NCI-H446 (cell line): ENCODE measurements at places on chromosomes 4 and X.
A peak's percentile ranks its signal among the peaks of the same experiment; 100 is the strongest.

- DNase-seq, result no peak
Observed at GRCh38 chr4:3770323-3771163, 4.4 kb downstream of the ADRA2C start.

GRCh38 chr4:16206301-16206700 is 20.0 kb downstream of the TAPT1 start:
- DNase-seq, result no peak

GRCh38 chrX:13899607-13900006 is 82.7 kb upstream of the GPM6B start:
- DNase-seq, result peak; percentile 92

DNA sequence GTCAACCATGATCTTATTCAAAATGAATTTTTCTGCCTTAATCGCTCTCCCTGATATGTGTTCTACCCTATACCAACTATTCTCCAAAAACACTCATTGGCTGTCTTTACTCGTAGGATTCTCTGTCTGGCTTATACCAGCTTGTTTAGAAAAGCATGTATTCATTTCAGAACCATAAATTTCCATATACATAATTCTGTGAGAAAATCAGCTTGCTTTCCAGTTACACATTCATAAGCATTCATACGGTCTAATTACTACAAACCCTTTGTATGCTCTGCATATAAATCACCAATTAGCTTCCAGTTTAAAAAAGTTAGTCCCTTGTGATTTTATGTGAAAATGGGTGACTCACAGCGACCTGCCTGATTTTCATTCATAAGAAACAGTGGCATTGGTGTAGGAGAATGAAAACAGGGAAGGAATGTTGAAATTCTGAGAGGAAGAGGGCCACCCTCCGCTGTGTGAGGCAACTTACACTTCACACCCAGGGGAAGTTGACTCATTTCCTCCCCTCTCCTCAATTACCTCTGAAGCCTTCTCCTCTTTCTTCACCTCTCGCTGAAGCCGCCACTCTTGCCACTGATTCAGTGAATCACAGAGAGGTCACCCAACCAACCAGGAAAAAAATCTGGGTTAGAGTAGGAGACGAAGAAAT is 63.3 kb downstream of the MEPE start:
- no peak for DNase-seq

DNA sequence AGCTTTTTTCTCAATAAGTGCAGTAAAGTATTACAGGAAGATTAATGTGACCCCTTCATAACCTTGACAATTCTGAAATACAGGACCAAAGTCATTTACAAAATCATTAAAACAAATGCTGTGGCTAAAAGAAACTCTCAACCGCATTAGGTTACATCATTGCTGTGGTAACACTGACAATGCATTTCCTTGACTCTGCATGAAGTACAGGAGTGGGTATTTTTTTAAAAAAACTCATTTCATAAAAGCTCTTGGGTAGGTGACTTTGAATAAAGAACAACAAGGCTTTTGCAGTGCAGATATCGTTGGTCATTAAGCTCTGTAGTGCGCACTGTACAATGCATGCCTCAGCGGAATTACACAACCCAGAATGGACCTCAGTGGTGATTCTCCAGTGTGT is 23.4 kb upstream of the XK start:
- DNase-seq, result no peak

DNA sequence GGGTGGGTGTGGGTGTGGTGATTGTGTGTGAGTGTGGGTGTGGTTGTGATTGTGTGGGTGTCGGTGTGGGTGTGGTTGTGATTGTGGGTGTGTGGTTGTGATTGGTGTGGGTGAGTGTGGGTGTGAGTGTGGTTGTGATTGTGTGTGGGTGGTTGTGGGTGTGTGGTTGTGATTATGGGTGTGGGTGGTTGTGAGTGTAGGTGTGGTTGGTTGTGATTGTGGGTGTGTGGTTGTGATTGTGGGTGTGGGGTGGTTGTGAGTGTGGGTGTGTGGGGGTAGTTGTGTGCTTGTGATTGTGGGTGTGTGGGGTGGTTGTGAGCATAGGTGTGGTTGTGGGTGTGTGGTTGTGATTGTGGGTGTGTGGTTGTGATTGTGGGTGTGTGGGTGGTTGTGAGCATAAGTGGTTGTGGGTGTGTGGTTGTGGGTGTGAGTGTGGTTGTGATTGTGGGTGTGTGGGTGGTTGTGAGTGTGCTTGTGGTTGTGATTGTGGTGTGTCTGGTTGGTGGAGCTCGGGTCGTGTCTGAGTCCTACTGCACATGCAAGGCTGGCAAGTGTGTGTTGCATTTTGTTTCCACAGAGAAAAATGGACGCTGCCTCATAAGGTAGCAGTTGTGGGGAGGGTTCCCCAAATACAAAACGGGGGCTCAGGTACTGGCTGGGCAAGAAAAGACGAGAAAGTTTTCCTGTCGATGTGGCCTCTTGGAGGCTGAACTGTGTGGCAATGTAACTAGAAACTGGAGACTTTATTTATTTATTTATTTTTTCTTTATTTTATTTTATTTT is 116.7 kb downstream of the UBE2K start:
- no peak for DNase-seq

- no peak for DNase-seq
Observed at GRCh38 chr4:61924131-61924530, 724.0 kb downstream of the ADGRL3 start.

DNA sequence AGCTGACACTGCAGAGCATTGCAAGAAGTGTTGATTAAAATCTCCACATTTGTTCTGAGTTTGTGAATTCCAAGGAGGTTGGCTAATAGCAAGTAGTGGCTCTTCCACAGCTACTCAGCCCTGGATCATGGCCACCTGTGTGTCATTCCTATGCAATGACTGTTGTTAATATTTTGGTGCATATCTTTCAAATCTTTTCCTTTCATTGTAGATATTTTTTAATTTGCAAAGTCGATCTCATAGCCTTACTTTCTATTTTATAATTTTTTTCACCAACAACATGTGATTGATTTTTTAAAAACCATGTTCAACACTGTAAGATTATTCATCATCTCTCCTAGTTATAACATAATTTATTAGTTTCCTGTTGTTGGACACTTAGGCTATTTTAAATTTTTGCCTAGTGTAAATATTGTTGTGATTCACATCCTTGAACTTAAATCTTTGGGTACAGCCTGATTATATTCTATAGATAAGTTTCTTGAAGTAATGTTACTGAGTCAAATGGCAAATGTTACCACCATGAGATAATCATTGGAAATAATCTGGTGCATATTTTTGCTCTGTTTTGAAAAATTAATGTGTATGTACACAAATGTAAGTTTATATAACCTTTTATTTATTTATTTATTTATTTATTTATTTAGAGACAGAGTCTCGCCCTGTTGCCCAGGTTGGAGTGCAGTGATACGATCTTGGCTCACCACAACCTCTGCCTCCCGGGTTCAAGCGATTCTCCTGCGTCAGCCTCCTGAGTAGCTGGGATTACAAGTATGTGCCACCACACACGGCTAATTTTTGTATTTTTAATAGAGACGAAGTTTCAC is 17.1 kb upstream of the ARHGAP10 start:
- no peak for DNase-seq

DNA sequence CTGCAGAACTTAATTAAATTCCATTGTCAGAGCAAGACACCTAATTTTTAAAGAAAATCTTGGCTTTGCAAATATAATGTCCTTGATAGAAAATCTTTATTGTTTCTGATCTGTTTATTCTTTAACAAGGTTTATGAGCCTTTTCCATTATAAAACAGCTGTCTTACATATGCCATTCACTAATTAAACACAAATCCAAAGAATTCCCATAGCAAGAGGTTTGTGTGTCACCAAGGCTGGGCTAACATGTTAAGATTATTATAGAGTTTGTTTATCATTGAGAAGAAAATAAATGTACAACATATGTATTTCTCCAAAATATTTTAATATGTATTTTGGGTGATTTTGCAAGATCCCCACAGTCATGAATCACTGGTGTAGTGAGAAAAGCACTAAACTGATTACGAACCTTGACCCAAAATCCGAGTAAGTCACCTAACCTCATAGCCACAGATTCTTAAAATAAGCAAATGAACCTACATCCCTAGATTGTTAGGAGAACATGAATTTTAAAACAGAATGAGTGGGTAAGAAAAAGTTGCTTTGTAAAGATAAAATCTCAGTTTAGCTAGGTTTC is 694.8 kb upstream of the INTU start:
- no peak for DNase-seq

GRCh38 chr4:36133658-36134057 is 110.7 kb downstream of the ARAP2 start:
- no peak for DNase-seq

DNA sequence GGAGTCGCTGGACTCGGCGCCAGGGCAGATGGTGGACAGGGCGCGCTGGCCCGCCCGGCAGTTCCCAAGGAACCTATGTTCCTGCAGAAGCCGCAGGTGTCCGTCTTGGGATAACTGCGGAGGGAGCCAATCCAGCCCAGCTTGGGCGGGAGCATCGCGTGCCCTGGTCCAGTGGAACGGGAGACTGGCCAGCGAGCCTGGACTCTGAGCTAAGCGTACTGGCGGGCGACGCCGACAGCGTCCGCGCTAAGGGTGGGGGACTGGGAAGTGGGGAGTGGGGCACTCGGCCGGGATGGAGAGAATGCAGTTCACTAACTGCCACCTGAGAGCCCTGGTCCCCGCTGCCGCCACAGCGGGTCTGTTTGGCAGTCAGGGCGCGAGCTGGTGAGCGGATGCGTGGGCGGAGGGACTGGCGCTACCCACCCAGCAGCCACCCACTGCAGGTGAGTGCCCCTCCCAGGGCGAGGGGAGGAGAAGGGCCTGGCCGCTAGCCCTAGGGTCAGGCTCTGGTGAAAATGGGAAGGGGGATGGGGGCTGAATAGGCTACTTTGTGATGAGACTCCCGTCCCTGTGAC is 1.3 kb upstream of the MAMLD1 start:
- DNase-seq, result no peak

DNA sequence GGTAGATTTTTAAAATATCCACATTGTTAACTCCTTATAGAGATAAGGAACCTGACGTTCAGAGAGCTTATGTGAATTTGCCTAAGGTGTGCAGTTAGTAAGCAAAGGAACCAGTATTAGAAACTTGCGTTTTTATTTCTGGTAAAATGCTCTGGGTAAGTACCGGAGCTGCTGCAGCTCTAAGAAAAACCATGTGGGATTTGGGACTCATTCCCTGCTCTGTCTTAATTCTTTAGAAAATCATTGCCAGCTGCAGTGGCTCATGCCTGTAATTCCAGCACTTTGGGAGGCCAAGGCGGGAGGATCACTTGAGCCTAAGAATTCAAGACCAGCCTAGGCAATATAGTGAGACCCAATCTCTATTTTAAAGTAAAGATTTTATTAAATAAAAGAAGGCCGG is 5.8 kb downstream of the CCKAR start:
- no peak for DNase-seq

GRCh38 chr4:104979083-104979760 is 167.5 kb upstream of the TET2 start:
- no peak for DNase-seq

DNA sequence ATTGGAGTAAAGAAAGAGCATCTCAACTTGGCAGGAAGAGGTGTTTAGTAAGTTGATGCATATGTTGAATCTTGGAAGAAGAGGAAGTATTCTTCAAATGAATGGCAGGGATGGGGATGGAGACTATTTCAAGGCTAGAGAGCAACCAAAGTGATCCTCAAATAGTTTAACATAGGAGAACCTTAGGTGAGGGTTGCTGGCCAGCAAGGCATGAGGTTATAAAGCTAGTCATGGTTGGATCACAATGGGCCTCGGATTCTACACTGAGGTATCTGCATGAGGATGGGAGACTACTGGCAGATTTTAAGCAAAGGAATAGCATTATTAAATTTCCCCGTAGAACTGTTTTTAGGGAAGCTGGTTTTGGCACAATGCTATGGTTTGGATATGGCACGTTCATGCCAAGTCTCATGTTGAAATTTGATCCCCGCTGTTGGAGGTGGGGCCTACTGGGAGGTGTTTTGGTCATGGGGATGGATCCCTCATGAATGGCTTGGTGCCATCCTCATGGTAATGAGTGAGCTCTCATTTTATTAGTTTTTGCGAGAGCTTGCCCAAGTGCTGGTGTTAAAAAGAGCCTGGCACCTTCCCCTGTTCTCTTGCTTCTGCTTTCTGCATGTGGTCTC is 41.9 kb upstream of the ETNPPL start:
- DNase-seq, result peak; percentile 94

GRCh38 chrX:38318606-38319005 is 8.7 kb downstream of the RPGR start:
- no peak for DNase-seq

- DNase-seq, result no peak
Observed at GRCh38 chr4:108519911-108520601, 100.3 kb upstream of the RPL34 start.

GRCh38 chr4:133594390-133595207 is 445.5 kb downstream of the PCDH10 start:
- DNase-seq, result no peak

GRCh38 chr4:26048950-26049349 is 134.9 kb downstream of the SMIM20 start:
- no peak for DNase-seq
